ENCODE measurements at places on chromosomes 1 and 21.

GRCh38 chr1:3093898-3094626 is 25.1 kb downstream of the PRDM16 start:
- DNase-seq, result no peak

DNA sequence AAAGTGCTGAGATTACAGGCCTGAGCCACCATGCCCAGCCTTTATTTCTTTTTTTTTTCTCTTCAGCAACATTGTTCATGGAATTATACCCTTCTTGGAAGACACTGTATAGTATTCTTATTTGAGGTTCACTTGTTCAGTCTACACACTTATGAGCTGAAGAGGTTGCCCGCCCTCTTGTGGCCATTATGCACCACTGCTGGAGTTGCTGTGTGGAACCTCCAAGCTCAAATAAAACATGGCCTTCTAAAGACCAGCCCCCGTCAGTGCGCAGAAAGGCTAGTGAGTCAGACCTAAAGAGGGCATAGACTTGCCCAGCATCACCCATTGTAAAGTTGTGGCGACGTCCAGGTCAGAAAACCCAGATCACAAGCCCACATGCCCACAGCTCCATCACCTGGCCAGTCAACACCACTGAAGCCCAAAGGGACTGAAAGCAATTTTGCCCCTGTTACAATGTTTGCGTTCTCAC is 20.4 kb downstream of the LURAP1 start:
- DNase-seq, result peak; percentile 84

DNA sequence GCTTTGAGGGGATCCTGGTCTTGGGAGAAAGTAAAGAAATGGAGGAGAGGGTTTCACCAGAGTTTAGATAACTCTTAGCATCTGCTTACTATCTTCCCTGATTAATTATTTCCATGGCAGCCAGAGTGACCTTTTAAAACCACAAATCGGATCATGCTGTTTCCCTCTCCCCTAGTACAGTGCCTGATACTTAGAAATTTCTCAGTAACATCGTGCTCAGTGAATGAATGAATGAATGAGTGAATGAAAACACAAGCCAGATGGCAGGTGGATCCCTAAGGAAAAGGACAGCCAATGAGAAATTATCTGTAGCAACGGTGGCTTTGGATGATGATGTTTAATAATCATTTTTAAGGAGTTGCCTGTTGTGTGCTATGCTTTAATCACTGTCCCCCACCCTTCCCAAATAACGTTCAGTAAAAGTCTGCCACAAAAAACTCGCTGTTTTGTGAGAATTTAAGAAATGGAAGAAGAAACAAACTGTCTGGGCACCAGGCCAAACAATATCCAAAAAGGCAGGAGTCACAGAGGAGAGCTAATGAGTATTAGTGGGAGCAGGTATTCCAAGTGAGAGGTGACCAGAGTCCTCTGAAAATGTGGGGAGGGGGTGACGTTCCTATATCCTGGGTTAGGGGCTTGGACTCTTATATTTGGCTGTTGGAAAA is 737 bp upstream of the SMAP2 start:
- no peak for DNase-seq

DNA sequence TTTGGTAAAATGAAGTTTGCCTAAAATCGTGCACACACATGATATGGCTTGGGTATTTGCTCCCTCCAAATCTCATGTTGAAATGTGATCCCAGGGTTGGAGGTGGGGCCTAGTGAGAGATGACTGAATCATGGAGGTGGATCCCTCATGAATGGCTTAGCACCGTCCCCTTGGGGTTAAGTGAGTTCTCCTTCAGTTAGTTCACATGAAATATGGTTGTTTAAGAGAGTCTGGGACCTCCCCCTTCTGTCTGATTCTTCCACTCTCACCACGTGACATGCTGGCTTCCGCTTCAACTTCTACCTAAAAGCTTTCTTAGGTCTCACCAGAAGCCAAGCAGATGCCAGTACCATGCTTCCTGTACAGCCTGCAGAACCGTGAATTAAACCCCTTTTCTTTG is 58.4 kb downstream of the SIPA1L2 start:
- no peak for DNase-seq

GRCh38 chr21:27189870-27190269 is 223.0 kb upstream of the ADAMTS5 start:
- DNase-seq, result no peak

DNA sequence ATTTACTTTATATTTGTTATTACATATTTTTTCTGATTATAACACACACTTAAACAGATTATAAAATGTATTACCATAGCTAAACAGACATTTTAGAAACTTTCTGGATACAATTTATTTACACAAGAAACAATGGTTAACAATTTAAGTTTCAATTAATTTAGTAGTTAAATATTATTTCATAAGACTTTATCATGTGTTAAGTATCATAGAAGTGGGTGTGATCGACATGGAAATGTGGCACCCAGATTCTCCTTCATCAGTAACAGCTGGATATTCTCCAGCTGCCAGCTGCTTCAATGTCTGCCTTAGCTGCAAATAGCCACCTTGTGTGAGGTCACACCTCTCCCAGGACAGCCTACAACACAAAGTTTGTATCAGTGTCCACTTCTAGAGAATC is 97.8 kb downstream of the KCNT2 start:
- DNase-seq, result no peak

DNA sequence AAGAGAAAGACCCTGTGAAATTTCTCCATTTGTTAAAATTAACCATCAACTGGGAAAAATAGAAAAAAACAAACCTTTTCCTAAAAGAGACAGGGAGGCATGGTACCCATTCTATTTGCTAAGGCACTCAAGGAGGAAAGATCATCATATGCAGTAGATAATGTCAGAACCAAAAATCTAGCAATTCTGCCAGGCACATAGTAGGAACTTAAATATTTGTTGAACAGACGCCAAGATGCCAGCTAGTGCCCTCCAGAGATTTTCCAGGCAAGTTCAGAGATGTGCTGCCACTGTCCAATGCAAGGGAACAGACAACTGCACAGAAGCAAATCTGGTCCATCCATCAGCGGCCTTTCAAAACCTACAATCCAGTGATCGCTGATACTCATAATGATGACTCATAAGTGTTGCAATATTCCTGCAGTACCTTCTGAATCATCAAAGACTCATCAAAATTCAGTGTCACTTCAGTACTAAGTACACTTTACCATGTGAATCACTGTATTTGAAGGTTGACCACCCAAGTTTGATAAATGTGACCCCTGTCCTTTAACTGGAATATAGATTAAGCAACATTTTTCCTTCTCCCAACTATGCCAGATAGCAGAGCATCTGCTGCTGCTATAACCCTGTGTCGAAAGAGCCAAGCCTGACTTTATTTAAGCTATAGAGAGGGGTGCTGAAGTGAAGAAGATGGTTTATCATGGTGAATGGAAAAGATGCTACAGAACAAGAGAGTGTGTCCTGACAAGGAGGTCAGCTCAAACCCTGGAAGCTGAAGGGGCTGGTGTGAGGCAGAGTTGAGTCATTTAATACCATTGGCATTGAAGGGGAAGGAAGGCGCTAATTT is 99.1 kb downstream of the MT1HL1 start:
- DNase-seq, result peak; percentile 64

- peak; percentile 16 for DNase-seq
Observed at GRCh38 chr1:47440599-47441081, 2.8 kb downstream of the FOXD2 start.

GRCh38 chr1:31065310-31066217 is at the start of gene PUM1:
TSS of gene PUM1 (minus strand) at chr1:31065717. CDS start at chr1:31059566, 6,151 bp downstream.
- peak; percentile 94 for DNase-seq

GRCh38 chr1:113683384-113684152 is 75.7 kb downstream of the PHTF1 start:
- peak; percentile 69 for DNase-seq

DNA sequence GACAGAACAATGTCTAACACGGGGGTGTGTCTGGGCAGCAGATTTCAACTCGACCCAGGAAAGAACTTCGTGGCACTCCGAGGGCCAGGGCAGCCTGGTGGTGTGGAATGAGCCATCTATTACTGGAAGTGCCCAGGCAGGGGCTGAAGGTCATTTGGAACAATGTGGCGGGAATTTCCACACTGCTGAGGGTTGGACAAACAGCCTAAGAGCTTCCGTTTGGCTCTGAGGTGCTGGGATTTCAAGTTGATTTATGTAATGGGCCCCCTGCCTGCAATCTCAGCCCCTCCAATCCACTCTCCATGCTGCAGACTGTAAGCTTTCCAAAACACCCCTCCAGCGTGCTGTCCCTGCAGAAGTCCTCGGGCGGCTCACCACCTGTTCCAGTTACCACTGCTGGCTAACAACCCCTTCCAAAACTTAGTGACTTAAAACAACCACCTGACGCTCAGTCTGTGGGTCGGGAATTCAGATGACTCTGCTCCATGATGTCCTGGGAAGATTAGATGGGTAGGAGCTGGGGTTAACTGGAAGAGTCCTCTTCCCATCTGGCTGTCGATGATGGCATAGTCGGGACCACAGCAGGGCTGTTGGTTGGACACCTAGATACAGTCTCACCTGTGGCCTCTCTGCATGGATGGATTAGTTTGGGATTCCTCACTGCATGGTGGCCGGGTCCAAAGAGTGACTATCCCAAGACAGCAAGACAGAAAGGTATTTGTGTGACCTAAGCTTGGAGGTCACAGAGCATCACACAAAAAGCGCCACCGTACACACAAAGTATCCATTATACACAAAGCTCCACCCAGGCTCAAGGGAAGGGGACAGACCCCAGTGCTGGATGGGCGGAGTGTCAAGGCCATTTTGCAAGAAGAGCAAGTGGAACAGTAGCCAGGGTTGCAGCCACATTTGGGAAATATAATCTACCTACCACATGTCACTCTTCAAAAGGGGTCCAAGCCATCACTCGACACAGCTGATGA is 89.7 kb upstream of the IFFO2 start:
- no peak for DNase-seq

DNA sequence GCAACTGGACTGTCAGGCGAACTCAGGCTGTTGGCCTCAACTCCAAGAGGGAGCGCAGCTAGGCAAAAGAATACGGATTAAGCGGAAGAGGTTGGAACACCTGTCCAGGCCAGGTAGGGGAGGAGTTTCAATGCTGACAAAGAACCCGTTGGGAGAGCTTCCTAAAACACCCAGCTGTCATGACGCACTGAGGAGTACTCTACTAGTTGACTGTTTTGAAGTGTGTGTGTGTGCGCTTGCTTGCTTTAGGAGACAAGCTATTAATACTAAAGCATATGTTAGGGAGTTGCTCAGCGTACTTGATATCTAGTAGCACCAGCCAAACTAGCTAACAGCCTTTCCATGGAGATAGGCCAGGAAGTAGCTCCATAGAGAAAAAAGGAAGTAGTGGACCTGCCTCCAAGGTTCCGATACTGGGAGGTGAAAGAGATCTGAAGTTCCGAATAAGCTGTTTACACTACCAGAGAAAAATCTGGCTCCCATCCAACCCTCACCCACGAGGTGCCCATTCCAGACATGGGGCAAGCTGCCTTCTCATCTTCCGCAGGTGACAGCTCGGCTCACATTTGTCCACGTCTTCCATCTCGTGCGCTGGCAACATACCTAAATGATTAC is 974 bp upstream of the FNBP1L start:
- peak; percentile 11 for DNase-seq

GRCh38 chr1:207754974-207755700 is 3.3 kb downstream of the CD46 start:
- DNase-seq, result peak; percentile 39

DNA sequence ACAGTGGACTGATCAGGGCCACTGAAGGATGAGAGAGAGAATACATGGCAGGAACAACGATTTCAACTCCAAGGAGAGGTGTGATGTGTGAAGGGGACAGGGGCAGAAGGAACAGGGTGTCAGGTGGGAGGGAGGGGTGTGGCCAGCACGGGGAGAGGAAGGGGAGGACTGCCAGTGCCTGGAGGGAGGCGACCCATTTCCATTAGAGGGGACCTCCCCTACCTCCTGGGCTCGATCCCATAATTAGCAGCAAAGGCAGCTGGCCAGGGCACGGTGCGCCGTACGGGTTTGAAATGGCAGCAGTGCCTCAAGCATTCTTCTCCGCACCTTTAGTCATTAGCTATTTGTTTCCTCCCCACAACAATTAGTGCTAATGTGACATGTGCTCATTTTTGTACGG is 22.7 kb downstream of the CRYAA start:
- DNase-seq, result no peak

DNA sequence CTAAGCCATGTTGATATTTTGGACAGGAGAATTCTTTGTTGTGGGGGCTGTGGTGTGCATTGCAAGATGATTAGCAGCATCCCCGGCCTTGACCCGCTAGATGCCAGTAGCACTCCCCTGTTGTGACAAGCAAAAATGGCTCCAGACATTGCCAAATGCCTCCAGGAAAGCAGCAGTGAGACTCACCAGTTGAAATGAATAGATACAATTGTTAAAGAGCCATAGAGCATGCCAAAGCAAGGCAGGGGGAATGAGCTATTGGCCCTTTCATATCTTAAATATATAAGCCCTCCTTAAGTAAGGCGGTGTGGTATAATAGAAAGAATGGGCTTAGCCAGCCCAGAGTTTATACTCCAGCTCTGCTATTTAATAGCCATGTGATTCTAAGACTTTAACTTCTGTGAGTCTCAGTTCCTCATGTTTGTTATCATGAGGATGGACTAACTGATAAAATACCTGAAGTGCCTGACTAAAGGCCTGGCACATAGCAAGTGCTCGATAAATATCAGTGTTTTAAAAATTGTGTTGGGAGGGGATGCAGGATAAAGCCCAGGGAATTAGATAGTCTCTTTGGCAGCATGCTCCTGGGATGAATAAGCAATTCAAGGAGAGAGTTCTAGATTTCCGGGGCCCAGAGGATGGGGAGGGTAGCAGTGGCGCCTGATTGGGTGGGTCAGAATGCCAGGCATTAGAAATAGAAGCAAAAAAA is 21.1 kb upstream of the RGS4 start:
- DNase-seq, result no peak

GRCh38 chr1:159282118-159282517 is 20.0 kb upstream of the FCER1A start:
- DNase-seq, result peak; percentile 63

DNA sequence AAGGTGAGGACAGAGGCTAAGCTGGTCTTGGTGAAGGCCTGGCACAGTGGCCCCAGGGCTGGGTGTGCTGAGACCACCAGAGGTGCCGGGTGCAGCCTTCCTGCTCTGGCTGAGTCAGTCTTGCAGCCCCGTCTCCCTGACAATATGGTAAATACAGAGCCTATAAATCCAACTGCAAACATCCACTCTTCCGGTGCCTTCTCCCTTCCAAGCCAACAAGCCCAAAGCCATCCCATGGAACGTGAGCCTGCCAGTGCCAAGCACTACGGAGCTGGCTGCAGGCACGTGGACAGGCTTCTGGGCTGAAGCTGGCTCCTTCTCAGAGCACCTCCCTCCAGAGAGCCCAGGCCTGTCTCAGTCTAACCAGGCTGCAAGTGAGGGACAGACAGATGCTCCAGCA is 70.0 kb downstream of the TRABD2B start:
- no peak for DNase-seq

- no peak for DNase-seq
Observed at GRCh38 chr1:20143734-20144565, 4.8 kb downstream of the PLA2G2F start.

GRCh38 chr1:32766328-32766972 is 50.7 kb downstream of the YARS1 start:
- DNase-seq, result no peak

- DNase-seq, result no peak
Observed at GRCh38 chr1:71980556-71980955, 301.8 kb downstream of the NEGR1 start.

- DNase-seq, result no peak
Observed at GRCh38 chr1:158007667-158008386, 14.4 kb downstream of the KIRREL1 start.
